ENCODE measurements at places on chromosomes 3 and 15.

DNA sequence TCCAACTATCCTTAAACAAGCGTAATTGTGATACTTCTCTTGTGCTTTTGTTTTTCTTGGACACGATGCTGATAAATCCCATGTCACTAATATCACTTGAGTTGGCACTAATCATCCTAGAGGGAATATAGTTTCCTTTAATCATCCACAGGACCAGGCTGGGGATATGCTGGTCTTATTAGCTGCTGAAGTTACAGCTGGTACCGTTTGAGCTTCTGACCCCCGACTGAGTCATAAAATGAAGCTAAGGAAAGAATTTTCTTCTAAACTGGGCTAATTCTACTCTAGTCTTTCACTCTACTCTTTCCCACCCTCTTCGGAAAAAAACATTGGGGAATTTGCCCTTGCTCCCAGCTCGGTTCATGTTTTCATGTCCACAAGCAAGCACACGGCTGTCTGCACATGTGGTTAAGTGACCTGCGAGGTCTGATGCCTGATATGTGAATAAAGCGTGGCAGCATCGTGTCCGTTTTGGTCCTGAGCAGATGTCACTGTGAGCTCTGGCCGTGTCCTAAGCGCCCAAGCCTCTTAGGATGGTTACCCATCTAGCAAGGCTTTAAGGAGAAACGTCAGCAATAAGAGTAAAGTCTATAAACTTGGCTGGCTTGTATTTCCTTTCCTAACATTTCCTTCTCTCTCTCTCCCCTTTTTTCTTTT lies 223.7 kb downstream of the ITPR1 start:
- DNase-seq = no peak

GRCh38 chr3:188000361-188000861 lies 153.5 kb upstream of the LPP start:
- peak; percentile 74 for DNase-seq

DNA sequence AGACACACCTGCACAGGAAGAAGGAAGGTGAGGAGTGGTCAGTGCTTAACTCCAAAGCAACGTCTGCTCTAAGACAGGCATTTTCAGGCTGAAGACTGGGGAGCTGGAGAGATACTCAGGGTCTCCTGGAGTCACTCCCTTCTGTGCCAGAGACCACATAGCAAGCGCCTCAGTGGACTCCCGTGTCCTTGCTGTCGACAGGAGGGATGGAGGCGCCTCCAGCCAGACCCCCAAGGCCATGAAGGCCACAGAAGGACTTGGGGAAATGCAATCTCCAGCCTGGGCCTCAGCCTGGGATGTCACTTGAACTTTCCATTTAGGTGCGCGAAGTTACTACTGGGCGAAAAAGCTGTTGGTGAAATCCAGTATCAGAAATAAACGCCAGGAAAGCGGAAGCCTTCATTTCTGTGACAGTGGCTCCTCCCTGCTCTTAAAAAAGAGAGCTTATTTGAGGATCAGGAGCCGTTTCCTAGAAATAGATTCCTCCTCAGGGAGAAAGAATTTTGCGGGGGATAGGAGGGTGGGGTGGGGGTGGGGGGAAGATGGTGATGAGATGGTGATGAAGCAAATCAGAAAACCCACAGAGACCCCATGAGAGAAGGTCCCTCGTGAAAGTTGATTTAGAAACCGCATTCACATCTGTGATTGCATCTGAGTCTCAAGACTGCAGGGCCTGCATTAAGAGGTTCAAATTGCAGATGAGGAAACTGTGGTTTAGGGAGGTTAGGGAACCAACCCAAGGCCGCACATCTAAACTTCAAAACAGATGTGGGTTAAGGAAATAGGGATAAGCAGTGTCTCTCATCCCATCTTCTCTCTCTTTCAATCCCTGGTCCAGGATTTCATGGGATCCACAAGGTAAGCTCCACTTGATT lies 78.8 kb downstream of the ATP2B2 start:
- no peak for DNase-seq

GRCh38 chr3:10281951-10282350 lies 10.8 kb downstream of the GHRL start:
- no peak for DNase-seq

DNA sequence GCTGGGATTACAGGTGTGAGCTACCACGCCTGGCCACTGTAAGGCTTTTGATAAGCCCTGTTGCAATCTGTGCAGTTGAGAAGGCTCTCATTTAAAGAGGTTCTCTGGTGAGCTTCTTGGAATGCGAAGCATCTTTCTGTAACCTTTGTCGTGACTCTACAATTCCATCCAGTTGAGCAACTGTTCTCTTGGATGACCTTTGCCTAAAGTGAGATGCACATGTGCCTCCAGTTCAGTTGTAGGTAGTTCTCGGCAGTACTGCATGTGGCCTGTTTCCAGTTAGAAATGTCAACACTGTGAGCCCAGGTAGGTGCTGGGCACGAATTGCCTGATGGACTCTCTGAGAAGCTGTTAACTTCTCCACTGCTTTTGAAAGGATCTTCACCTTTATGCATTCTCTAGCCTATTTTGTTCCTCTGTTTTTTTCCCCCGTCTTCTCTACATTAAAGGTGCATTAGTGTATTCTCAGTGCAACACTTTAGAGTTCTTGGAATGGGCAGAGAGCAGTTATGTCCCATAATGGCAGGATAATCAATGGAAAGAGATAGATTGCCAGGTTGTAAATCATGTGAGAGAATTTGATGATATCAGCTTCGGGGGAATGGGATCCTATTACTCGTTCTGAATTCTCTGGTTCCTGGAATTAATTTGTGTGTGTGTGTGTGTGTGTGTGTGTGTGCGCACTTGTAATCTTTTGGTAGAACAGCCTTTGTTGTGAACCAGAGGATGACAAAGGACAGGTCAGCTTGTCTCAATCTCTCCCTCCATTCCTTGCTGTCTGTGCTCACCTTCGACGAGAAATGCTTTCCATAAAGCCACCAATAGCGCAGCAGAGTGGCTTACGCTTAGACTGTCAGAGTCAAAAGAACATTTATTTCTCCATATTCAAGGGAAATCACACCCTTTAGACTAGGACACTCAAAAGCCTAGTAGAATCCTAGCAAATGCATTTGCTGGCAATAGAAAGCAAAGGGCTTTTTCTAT lies 51.1 kb downstream of the PTPRG start:
- no peak for DNase-seq

DNA sequence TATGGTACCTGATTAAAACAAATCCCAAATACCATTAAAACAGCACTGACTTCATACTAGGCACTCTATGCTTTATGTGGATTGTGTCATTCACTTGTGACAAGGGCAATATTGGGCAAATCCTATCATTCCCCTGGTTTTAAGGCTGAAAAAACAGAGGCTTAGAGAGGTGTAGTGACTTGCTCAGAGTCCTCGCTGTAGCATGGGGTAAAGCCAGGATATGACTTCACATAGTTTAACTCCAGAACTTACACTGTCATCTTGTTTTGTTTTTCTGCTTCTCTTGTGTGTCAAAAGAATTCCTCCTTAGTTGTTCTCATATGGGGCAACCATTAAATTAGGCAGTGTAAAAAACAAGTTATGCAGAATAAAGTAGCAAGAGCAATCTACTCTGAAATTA lies 40.3 kb upstream of the ICE2 start:
- no peak for DNase-seq

DNA sequence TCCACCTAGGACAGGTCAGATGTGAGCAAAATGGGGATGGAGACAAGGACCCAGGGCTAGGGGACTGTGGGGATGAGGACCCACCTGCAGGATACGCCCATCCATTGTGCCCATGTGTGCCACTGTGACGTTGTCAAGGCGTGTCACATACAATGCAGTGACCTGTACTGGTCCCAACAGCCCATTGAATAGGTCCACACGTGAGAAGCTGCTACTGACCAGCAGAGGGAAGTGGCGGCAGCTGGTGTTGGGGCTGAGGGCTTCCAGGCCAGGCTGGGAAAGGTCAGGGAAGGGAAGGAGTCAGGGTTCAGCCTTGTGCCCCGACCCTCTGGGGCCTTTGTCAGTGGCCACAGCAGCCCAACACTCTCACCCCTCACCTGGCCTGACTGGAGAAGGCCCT lies 4.7 kb downstream of the MST1R start:
- no peak for DNase-seq

DNA sequence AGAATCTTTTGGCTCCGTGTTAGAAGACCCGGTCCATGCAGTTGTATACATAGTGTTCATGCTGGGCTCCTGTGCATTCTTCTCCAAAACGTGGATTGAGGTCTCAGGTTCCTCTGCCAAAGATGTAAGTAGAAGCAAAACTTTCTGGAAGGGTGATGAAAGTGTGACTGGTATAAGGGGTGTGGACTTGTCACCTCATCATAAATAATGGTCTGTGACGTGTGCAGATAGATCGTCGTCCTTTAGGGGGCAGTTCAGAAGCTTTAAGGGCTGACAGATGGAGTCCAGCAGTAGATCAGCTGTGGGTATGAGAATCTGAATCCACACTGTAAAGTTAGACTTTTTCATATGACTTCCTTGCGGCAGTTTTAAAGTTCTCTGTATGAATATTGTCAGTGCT lies 15.3 kb downstream of the SEC61A1 start:
- no peak for DNase-seq

DNA sequence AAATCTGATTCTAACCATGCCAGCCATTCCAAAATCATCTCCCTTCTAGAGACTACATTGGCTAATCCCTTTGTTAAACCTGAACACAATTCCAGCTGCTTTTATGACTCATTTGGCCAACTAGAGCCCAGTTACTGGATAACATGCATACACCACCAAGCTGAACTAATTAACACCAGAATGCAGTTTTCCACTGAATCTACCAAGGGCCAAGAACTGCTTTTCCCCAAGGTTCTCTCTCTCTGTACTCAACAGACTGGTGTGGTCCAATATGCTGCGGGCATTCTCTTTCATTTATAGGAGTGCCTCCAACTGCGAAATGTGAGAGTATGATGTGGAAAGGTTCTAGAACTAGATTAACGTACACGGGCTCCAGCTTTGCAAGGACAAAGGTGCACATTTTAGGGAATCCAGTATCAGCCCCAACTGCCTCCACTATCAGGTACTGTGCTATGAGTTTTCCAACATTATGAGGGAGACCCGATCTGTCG lies 1.5 kb downstream of the CHSY1 start:
- DNase-seq = no peak

GRCh38 chr15:38671675-38672254 lies 107.2 kb upstream of the RASGRP1 start:
- DNase-seq = no peak

DNA sequence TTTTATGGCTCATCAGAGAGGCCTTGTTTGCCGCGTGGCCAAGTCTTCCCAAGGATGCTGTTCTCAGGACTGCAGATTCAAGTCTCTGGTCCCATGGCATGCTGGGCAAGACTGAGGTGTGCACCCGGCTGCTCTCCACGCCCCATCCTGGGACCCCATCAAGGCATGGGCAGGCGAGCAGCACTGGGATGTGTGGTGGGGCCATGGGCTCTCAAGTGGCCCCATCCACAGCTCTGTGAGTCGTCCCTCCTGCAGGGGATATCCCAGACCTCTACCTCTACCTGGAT lies 13.1 kb upstream of the GP9 start:
- DNase-seq = no peak

GRCh38 chr3:43317461-43318316 lies 31.3 kb downstream of the SNRK start:
- DNase-seq = no peak

- DNase-seq = no peak
Measured at GRCh38 chr3:103184772-103185171, 750.0 kb downstream of the ZPLD1 start.

GRCh38 chr15:42010434-42010833 lies 10.4 kb downstream of the PLA2G4E start:
- DNase-seq = no peak

DNA sequence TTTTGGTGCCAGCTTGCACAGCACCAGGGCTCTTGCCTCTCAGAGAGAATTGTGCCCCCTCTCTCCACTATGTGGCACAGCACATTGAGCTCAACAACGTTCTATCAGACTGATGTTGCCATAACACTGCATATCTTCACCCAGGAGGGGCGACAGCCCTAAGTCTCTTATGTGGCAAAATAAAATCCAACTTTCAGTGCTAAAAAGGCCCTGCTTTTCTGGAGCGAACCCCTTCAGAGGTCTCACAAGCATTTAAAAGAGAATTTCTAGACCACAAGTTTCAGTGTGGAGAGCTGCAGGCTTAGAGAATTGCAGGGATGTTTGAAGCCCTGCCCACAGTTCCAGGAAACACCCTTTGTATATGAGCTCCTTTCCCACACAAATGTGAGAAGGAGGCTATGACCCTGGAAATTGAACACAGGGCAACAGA lies 85.5 kb downstream of the LIPC start:
- no peak for DNase-seq

DNA sequence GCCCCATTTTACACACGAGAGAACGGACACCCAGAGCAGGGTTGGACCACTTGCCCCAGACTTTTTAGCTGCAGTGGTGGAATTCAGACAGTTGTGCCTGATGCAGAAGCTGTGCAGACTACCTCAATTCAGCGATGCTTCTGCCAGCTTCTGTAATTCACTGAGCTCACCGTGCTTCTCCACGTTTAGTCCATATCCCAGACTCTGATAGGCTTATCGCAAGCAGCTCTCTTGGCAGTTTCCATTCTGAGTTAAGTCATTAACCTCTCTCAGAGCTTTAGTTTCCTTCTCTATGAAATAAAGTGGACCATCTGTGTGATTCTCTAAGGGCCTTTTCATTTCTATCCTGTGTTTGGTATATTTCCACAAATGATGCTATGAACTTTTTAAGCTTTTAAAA lies 37.1 kb downstream of the ABHD17C start:
- no peak for DNase-seq

DNA sequence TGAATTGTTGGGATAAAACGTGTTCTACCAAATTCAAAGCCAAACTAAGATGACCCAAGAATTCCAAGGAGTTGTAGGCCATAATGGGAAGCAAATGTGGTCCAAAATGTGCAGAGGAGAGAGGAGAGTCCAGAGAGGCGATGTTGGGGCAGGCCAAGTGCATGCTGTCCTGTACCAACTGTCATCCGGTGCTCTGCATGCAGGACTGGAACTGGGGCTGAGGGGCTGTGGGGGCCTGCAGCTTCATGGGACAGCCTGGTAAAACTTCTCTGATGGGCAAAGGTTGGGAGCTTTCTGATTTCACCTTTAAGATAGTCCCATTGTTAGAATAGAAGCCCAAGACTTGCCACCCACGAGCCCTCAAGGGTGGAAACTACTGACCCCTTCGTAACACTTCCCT lies 831.4 kb downstream of the AGBL1 start:
- no peak for DNase-seq

- no peak for DNase-seq
Measured at GRCh38 chr3:173735841-173736240, 338.3 kb downstream of the NLGN1 start.

DNA sequence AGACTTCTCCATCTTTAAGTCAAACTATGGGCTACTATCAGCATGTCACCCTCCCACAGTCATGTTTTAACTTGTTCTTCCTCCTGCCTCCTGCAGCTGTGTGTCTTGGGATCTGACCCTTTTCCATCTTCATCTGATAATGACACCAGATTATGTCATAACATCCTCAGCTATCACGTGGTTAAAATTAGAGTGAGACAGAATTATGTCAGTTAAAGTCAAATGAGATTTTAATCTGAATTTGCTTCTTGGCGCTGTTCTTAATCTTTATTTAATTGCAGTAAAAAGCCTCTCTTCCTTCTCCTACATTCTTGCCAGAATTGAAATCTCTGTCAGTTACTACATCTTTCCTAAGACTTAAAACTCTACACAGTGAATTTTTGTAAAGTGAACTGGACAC lies 107.2 kb downstream of the ARPP21 start:
- no peak for DNase-seq

Data from NCI-H510A treated with DMSO at 0.1 percent for 48 hours (cell line).